ENCODE measurements at places on chromosomes 3 and 15.

DNA sequence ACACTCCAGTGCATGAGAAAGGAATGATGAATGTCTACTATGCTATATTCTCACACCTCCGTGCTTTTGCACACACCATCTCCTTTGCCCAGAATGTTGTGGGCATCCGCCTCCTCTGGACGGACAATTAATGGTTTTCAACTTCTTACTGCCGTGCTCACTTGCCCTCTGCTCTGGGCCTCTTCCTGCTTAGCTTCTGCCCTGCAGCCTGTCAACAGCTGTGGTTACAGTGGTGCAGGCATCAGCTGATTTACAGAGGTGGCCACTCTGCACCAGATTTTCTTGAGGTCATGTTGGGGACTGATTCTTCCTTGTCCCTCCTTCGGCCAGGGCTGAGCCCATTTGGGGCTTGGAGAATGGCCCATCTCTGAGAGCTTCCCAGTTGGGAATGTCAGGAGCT lies 56.5 kb upstream of the TMEM115 start:
- DNase-seq = no peak

DNA sequence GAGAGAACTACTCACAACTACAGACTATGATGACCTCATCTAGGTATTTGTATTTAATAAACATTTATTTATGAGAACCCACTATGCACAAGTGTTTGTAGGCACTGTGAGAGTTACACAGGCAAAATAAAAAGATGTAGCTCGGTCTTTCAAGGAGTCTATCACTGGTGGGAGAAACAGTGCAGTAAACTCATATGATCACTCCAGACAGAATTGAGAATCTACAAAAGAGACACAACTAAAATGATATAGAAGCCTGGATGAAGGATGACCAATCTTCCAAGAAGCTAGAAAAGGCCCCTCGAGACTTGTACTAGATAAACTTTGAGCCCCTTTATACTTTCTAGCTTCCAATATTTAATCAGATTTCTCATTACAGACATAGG lies 70.2 kb upstream of the ZBTB20 start:
- no peak for DNase-seq

DNA sequence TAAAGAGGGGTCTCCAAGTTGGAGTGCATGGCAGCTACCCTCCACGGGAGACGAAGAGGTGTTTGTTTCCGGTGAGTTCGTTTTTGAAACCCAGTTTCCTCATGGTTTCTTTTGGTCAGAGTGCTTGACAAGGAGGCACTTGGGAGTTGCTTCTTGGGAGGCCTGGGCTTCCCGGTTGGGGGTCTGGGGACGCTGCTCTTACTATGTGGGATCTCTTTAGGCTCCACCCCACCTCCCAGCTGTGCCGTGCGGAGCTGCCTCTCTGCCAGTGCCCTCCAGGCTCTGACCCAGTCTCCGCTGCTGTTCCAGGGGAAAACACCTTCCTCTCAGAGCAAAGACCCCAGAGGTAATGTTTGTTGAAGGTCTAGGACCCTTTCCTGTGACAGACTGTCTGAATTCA lies 29.6 kb downstream of the KIF7 start:
- DNase-seq = no peak

DNA sequence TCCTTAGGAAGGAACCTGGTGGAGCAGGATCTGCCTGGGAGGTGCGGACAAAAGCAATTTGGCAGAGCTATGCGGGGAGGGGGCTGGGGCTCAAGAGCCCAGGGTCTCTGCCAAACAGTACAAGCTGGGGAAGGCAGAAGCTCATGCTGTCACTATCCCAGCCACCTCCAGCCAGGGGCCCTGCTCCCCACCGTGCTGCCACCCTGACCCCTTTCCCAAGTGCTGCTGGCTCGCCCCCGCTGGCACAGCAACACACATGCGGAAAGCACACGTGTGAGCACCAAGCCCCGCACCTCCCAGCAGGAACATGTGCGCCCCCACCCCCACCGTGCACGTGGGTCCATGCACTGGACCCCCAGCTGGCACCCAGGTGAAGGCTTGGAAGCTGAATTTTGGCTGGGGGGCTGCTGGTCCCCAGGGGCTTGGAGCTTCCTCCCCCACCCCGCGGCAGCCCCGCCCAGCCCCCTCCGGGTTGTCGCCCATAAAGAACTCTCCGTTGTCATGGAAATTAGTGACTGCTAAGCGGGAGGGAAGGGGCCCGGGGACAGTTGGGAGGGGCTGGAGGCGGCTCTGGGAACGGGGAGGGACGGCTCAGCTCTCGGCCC lies 742 bp downstream of the CAMKV start:
- no peak for DNase-seq

DNA sequence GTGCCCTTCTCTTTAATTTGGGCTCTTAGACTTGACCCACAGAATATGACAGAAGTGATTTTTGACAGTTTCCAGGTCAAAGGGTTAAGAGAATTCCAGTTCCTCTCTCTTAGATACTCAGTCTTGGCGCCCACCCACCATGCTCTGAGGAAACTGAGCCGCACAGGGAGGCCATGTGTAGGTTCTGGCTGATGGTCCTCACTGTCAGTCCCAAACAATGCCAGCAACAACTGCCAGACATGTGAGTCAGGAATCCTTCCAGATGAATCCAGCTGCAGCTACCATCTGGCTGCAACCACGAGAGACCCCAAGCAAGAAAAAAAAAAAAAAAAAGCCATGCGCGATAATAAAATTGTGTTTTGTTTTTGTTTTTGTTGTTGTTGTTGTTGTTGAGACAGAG lies 326.6 kb downstream of the MAGI1 start:
- DNase-seq = no peak

DNA sequence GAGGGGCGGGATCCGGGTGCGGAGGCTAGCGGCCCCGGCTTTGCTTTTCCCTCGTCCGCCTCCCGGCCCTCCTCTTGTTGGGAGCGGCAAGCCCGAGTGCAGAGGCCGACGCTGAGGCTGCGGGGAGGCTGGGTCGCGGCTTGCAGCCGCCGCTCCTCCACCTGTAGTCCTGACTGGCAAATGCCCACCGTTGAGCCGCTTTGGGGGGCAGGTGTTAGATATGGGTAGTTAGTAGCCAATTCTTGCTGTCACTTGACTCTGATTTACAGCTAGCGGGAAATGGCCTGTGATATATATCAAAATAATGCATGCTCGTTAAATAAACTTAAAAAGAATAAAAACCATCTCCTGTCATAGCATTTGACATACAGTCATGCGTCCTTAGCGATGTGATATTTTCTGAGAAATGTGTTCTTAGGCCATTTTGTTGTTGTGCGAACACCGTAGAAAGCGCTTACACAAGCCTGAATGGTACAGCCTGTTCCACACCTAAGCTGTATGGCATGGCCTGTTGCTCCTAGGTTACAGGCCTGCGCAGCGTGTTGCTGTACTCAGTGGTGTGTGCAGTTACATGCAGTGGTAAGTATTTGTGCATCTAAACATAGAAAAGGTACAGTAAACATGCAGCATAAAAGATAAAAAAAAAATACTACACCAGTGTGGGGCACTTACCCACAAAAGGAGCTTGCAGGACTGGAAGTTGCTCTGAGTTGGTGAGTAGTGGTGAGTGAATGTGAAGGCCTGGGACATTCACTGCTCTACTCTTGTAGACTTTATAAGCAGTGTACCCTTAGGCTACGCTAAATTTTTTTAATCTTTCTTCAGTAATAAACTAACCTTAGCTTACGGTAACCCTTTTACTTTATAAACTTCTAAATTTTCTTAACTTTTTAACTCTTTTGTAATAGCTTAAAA lies 873 bp downstream of the CAPN7 start:
- DNase-seq = no peak

GRCh38 chr3:72220946-72221345 lies 436.0 kb upstream of the PROK2 start:
- no peak for DNase-seq

- DNase-seq = no peak
Measured at GRCh38 chr15:92812271-92812670, 87.9 kb upstream of the CHD2 start.

GRCh38 chr3:133709139-133709750 lies 36.9 kb upstream of the TF start:
- no peak for DNase-seq

DNA sequence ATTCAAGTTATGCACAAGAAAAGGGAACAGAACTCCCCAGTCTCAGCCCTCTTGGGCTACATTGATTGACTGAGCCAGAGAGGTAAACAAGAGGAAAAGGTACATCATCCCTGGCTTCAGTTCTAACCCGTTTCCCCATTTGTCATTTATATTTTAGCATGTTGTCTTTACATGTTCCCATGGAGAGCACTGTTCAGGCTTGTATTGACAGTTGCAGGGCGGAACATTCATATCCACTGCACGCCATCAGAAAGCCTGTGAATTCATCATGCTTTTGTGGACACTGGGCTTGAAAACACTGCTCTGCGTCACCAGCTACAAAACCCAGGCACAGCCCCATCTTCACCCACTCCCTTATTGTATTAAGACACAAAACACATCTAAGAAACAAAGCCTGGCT lies 240.9 kb upstream of the EIF1B start:
- no peak for DNase-seq

DNA sequence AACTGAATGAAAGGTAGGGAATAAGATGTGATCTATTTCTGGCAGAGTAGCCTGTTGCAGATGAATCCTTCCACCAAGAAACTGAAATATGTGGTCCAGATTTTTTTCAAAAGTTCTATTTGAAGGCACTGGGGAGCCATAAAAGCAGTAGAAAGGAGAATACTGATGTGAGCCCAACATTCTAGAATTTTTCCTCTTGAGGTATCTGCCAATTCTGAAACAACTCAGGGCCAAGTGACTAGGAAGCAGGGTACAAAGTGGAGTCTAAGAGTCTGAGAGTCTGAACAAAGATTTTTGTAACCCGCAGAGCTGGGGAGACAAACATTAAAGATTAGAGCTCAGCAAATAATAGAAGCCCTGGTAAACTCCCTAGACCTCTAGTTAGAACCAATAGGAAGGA lies 58.3 kb upstream of the SLCO3A1 start:
- DNase-seq = no peak

DNA sequence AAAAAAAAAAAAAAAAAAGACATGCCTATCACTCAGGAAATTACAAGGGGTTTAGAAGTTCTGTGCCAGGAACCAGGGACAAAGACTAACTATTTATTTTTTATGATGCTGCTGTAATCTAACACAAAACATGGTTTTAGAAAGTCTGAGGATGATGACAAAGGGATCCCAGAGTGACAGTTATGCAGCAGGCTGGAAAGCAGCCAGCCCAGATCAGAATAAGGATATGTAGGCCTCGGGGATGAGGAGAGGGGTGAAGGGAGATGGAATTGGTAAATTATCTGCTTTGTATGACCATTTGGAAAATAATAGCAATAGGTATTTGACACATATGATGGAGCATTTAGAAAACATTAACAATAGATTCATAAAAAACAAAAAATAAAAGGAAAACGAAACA lies 34.1 kb upstream of the NMD3 start:
- DNase-seq = no peak

DNA sequence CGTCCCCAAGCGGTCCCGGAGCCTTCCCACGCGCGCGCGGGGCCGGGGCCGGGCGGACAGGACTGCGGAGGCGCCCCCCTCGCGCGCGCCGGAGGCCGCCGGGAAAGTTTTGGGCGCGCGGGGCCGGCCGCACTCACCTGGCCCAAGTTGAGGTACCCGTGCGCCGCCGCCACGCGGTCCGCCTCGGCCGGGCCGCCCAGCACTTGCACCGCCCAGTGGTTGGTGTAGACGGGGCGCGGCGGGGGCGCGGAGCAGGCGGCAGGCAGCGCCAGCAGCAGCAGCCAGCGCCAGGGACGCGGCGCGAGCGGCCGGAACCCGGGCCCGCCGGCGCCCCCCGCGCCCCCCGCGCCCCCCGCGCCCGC lies 289 bp downstream of the PCSK6 start:
- no peak for DNase-seq

GRCh38 chr15:51234176-51234927 lies 104.0 kb downstream of the CYP19A1 start:
- no peak for DNase-seq

DNA sequence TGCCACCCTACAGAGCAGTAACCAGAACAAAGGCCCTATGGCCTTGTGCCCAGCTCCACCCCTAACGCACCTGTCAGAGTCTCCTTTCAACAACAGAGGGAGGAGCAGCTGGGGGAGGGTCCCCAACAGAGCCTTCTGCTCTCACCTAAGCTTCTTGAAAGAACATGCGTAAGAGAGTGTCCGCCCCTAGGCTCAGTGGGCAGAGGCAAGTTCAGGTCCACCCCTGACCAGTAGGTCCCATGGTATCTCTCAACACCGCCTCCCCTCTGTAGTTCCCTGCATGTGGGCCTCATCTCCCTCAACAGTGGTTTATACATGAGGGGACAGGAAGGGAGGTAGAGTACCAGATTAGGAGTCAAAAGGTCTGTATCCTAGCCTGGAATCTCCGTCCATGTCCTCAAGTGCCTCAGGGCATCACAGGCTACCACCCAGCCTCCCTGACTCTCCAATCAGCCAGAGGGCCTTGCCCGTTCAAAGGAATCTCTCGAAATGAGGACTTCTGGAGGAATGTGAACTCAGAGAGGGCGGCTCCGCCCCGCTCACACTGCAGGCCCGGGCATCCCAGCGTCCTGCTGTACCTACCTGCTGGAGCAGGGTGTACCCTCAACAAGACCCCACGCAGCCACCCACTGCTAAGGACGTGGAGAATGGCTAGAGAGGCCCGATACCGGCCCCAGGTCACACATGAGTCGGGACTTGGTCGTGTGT lies 680 bp downstream of the POC1A start:
- DNase-seq = no peak

DNA sequence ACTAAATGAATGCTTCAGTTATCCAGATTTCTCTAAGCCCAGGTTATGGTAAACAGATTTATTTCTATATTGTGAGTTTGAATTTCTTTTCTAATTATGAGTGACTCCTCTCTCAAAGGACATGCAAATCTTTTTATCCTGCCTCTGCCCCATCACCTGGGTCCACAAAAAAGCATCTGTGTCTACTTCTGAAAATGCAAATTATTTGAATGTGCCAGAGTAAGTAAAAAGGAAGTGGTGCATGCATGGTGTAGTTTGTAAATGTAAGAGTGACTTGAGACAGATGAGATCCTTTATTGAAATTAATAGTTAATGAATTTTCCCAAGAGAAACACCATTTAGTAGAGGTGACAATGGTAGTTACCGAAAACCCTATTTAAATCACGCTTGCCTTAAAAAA lies 26.9 kb downstream of the MCTP2 start:
- no peak for DNase-seq

DNA sequence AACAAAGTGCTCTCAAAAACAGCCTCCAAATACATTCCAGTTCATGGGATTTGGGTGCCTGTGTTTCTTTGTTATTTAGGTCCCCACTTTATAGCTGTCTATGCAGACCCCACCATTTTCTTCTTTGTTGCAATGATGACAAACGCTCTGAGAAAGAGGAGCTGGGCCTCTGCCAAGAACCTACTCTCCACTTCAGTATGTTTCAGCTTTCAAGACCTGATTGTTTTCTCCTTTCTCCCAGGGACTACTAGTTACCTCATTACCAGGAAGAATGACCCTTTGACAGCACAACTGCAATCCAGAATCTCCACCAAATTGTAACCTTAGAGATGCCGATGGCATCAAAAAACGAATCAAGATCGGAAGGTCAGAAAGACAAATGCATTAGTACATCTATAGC lies 236.8 kb downstream of the MEIS2 start:
- no peak for DNase-seq

DNA sequence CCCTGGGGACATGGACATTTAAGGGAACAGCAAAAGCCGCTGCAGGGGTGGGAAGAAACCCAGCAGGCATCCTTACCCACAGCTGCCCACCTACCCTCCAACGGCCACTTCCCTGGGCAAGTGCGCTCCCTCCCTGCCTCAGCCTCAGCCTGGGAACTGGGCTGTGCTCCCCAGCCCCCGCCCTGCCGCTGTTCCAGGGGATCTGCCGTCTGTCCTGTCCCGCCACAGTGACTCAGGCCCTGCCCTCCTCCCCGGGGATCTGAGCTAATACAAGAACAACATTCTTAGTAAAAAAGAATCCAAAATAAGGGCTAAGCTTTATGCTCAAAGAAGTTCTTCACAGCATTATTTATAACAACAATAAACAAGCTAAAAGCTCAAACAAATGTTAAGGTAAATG lies 7.4 kb upstream of the IQSEC1 start:
- no peak for DNase-seq
